GM04504 (cell line): ENCODE measurements at places on chromosomes 11 and 22.
A peak's percentile ranks its signal among the peaks of the same experiment; 100 is the strongest.

DNA sequence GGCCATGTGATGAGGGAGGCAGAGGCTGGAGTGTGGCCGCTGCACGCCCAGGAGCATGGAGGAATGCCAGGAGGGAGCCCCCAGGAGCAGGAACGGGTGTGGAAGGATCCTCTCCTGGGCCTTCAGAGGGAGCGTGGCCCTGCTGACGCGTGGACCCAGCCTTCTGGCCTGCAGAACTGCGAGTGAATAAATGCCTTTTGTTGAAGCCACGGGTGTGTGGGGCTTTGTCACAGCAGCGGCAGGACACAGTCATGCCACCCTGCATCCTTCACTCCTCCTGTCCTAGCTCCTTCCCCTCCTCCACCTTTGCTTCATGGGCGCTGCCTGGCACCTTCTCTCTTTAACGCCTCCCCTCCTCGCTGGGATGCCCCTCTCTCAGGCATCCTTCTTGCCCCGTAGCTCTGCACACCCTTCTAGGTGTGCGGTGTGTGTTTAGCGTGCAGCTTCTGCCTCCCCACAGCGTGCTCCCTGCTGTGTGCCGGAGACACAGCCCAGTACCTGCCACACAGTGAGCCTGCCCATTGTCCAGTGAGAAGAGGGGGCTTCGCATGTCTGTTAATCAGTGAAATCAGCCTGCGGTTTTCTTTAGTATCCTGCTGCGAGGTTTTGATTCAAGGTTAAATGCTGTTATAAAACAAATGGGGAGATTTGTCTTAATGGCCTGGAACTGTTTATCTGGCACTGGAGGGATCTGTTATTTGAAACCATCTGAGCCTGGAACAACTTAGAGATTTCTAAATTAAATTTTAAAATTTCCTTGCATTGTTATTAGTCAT lies 459.6 kb downstream of the TBC1D22A start:
- no peak for DNase-seq

GRCh38 chr11:10444725-10445315 lies 10.2 kb upstream of the AMPD3 start:
- no peak for DNase-seq

DNA sequence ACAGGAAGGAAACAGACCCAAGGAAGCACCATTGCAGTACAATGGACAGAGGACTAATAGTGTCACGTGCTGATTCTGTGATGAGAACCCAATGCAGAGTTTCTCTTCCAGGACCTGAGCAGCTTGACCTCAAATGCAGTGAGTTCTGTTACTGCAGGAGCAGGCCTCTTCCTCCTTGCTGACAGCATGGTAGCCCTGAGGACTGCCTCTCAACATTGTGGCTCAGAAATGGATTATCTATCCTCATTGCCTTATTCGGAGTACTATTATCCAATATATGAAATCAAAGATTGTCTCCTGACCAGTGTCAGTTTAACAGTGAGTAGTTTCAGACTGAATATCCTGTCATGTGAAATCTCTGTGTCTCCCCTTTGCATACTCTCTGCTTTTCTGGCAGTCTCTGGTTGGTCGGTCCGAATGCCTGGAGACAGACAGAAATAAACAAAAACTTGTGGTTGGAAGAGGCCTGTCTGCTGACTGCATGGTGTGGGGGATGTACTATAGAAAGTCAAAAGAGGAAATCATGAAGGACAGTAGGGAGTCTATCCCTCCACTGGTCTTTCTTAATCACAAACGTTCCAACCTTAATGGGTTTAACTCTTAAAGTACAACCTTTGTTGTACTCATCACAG lies 6.9 kb upstream of the MS4A14 start:
- no peak for DNase-seq

DNA sequence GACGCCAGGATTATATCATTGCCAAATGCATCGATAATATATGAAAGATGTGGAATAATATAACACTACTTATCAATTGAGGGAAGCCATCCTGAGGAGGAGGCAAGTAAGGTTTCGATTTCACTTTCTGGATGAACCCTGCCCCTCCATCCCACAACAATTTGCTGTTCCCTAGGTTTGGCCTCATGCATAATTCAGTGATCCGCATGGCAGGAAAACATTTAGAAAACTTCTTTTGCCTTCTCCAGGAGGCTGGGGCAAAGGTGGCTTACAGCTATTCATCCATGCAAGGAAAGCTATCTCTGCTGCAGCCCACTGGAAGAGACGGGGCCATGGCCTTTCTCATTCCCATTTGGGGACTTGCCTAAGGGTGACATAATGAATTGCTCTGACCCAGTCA lies 489.4 kb upstream of the CADM1 start:
- no peak for DNase-seq

- DNase-seq = no peak
Measured at GRCh38 chr11:9022961-9023680, 19.3 kb upstream of the NRIP3 start.

GRCh38 chr22:37781434-37782059 lies 26.2 kb upstream of the GCAT start:
- no peak for DNase-seq

DNA sequence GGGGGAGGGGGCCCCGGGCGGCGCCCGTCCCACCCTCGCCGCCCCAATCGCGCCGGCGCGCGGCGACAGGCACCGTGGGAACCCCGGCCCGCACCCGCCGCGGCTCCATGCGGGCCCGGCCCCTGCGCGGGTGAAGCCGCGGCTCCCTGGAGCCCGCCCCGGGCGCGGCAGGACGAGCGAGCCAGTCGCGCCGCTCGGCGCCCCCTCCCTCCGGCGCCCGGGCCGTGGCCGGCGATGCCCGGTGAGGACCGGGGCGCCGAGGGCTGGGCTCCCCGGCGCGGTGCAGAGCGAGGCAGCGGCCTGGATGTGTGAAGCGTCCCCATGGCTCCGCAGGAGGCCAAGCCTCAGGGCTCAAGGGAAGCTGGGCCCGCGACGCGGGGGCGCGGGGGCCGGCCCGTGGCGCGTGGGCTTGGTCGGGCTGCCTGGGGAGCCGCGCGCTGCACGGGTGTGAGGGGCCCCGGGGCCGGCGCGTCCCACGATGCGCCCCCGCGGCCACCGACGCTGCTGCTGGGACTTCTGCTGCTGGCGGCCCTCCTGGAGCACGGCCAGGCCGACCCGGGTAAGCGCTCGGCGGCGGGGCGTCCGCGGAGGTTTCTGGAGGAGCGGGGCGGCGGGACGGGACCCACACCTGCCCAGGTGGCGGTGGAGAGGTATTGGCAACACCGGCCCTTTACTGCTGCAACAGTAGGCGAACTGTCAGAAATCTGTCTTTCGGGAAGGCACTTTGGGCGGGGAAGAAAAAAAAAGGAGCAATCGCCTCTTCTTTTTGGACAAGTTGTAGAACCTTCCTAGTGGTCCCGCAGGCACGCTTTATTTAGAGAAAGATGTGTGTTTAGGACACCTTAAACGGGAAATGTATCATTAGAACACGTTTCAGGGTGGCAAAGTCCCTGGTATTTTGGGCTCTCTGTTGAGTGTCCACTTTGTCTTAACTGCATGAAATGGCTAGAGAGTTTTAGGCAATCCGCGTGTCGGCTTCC lies 119.4 kb downstream of the HIPK3 start:
- no peak for DNase-seq

DNA sequence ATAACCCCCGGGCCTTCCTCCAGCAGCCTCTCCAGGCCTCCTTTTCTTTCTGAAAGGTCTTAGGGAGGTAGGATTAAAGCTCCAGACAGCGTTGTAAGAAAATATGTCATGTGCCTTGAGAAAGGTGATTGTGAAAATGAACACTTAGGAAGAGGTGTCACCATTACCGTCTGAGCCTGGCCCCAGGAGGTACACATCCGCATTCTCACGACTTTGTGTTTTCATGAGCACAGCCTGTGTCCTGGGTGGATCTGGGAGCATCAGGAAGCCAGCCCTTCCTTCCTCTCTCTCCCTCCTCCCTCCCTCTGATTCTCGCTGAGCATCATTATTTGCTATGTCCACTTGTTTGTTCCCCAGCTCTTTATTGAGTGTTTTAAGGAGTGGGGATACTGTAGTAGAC lies 105.1 kb upstream of the CRYBB3 start:
- no peak for DNase-seq

DNA sequence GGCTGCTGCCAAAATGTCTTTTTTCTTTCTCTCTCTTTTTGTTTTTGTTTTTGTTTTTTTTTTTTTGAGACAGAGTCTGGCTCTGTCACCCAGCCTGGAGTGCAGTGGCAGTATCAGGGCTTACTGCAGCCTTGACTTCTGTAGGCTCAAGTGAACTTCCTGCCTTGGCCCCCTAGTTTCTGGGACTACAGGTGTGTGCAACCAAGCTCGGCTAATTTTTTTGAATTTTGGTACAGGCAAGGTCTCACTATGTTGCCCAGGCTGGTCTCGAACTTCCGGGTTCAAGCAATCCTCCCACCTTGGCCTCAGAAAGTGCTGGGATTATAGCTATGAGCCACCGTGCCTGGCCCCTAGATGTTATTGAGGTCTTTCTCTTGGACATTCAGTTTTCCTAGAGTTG lies 2.2 kb upstream of the DDX10 start:
- no peak for DNase-seq

DNA sequence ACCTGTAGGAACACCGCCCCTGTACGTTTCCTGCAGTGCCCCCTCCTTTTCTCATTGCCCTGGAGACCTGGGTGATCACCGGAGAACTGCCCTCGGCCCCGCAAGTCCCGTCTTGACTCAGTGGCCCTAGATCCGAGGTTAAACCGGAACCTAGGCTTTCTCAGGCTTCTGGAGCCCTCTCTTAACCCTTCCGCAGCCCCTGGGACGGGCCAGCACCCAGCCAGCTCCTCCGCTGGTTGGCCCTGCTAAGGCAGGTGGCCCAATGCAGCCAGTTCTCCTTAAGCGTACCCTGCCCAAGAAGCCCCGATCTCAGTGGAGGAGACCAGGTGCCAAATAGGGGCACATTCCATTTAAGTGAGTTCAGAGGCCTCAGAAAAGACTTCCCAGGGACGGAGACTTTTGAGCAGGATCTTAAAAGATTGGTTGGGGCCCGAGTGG lies 776 bp downstream of the NLRX1 start:
- peak; percentile 10 for DNase-seq

DNA sequence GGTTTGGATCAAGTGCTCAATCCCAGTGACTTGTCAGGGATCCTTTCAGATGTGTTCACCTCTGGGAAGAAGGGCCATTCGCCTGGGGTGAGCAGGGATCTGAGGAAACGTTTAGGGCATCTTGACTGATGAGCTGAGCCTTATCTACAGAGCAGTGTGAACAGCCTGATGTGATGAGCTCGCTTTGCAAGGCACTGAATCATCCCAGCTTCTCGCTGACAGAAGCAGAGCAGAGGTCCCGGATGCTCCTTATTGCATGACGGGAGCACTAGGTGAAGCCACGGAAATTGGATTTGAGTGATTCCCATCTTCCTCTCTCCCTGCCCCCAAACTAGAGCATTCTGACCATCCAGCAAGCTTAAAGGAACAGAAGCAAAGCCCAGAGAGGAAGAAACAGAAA lies 46.5 kb downstream of the SEZ6L start:
- DNase-seq = no peak

GRCh38 chr11:34633990-34634693 lies 13.2 kb downstream of the EHF start:
- no peak for DNase-seq

GRCh38 chr22:39989633-39990032 lies 5.1 kb upstream of the FAM83F start:
- DNase-seq = no peak

DNA sequence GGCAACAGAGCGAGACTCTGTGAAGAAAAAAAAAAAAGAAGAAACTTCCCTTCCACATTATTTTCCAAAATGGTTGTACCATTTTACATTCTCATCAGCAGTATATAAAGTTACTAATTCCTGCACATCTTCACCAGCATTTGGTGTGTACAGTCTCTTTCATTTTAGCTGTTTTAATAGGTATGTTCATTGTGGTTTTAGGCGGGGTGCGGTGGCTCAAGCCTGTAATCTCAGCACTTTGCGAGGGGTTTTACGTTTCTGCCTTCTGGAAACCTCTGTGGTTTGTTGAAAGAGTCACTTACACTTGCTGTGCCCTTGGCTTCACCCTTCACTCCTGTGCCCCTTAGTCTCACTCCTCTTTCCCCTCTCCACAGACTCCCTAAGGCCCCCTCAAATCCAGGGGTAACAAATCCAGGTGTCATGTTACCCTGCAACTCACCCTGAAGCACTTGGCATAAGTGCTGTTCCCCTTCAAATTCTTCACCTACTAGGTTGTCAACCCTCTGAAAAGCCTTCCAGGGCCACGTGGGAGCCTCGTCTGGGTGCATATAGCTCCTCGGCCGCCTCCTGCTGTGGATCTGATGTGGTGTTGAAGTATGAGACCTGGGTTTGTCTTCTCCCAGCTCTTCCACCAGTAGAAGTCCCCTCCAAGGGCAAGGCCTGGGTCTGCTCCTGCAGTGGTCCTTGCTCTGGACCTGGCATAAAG lies 20.8 kb downstream of the TOB2 start:
- DNase-seq = no peak

DNA sequence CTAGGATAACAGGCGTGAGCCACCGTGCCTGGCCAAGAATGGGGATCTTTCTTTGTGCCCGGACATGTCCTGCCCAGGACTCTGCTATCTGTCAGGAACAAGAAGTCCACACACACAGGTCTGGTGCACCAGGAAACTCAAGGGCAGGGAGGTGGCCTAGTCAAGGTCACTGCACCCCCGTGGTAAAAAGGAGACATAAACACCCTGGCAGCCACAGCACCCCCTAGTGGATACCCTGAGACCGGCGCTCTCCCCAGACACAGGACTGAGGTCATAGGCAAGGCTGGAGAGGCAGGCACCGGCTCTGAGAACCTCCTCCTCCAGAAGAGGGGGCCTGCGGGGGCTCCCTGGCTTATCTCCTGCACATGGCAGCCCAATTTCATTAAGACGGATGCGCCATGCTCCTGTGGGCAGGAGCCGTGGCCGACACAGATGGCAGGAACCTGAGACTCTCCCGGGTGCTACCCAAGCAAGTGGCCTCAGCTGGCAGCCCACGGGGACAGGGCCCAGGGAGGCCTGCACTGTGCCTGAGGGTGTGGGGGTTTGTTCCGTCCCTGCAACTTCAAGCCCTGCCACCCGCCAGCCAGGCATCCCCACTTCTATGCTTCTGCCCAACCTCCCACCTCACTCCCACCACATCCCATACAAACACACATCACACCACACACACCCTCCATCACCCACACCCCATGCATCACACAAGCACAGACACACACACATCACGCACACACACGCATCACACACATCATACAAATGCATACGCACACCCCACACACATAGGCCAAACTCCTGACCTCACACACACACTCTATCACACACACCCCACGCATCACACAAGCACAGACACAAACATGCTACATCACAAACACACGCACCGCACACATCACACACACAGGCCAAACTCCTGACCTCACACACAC lies 19.6 kb downstream of the MACROD1 start:
- DNase-seq = no peak

GRCh38 chr11:124041254-124041653 lies at the start of gene OR10G7:
Gene OR10G7 (minus strand): TSS chr11:124041325. CDS start chr11:124039001, 2,324 bp downstream.
- DNase-seq = no peak
